ENCODE measurements at places on chromosomes 7 and 10.

- DNase-seq: no peak
Measured at GRCh38 chr10:70782746-70783680, 2.2 kb downstream of the TBATA start.

GRCh38 chr7:143965280-143965679 lies 10.6 kb downstream of the OR2F1 start:
- DNase-seq: no peak

DNA sequence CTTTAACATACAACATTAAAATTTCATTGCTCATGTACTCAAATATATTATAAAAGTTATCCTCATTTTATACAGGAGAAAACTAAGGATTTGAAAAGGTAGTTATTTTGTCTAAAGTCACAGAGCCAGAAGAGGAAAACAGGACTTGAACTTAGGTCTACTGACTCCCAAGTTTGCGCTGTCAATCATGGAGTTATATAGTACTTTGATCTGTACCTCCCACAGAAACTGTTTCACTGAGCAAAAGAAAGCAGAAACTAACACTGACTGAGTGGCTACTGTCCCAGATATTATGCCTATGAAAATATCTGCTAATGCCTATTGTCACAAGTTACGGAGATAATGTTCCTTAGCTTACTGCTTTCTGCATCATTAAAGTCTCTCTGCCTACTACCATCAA lies 329.1 kb downstream of the MAGI2 start:
- DNase-seq: no peak

GRCh38 chr10:128063736-128064107 lies 62.5 kb downstream of the MKI67 start:
- DNase-seq: no peak

DNA sequence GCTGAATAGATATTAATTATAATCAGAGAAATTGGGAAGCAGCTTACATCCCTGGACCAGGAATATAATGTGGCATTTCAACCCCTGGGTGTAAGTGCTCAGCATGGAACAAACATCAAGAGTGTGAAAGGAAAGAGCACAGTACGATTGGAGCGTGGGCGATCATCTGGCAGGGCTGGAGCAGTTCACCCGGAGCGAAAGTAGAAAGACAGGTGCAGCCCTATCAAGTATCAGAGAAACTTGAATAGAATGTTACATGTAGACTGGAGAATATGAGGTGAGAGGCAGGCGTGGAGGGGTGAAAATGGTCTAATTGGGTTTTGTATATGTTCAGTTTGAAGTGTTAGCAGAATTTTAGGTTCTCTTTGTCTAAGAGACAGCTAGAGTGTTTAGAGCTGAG lies 303.0 kb downstream of the MDFIC start:
- DNase-seq: no peak

- no peak for DNase-seq
Measured at GRCh38 chr10:99656199-99657064, 2.9 kb upstream of the ENTPD7 start.

- no peak for DNase-seq
Measured at GRCh38 chr7:12985752-12986151, 298.3 kb downstream of the ARL4A start.

GRCh38 chr7:43454936-43455518 lies 127.9 kb upstream of the STK17A start:
- DNase-seq: peak; percentile 35

GRCh38 chr10:92742331-92743228 lies 52.8 kb downstream of the HHEX start:
- DNase-seq: no peak

Measured in hepatic stellate cell (primary cell).